Ovary (tissue), 10 donors: ENCODE measurements at places on chromosomes 6 and 20. TPM values are rescaled to one million over a fixed set of nuclear protein-coding genes. Genes with fewer than 3 reads are reported as not detected.

- H3K27me3 ChIP-seq, result no peaks in the 10 kb centered on the region
- DNase-seq, result no peak
- no peak overlapping the region for H3K27ac ChIP-seq
- no peak overlapping the region for H3K4me3 ChIP-seq
These were observed 54.4 kb downstream of the DTNBP1 start for GRCh38 chr6:15608396-15608795.

CAPN11 gene
- total RNA-seq, result 0.20 TPM

DNA sequence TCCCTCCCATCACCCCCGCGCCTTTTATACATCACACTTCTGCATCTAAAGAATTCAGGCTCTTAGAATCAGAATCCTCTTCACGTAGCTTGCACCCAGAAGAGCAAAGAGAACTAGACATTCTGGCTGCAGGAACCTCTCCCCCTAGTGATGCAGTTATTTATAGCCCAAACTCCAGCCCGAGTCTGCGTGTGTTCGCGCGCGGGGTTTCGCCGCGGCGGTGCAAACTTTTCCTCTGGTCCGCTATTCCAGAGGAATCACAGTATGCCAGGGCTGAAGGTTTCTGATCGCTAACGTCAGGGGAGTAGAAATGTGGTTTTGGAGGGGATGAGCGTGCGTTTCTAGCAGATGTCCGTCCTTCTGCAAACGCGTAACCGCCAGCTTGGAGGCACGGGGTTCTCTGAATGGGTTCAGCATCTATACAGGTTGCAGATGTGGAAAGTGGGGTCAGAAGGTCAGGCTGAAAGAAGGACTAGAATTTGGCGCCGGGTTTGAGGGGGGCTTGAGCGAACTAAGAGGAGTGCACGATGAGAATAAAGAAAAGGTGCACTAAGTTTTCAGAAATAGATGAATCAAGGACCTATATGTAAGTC is 1.8 kb downstream of the EPHA7 start:
- H3K36me3 ChIP-seq, result no peaks in the 10 kb centered on the region
- H3K27ac ChIP-seq, result no peak overlapping the region
- DNase-seq, result peak; percentile 32
- no peaks in the 10 kb centered on the region for H3K27me3 ChIP-seq
- H3K4me1 ChIP-seq, result peaks cover 3% of the 10 kb centered on the region
- H3K4me3 ChIP-seq, result peak overlapping the region; percentile 49

DNA sequence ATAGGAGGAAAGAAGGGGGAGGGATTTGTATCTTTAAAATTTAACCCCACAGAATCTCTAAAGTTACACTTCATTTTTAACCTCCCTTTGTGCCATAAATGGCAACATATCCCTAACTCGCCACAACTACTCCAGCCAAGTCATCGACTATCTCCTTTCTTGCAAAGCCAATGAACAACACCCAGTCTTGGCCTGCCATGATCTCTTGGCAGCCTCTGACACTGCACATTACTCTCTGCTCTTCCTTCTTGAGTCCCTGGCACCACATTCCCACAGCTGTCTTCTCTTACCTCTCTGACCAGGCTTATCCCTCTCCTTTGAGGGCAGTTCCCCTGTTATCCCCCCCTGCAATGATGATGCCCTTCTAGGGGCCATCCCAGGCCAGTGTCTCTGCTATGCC is 42.5 kb downstream of the MBOAT1 start:
- H3K4me3 ChIP-seq, result no peak overlapping the region
- peaks cover 3% of the 10 kb centered on the region for H3K4me1 ChIP-seq
- DNase-seq, result no peak
- H3K27me3 ChIP-seq, result no peaks in the 10 kb centered on the region
- no peaks in the 10 kb centered on the region for H3K36me3 ChIP-seq
- peak overlapping the region; percentile 36 for H3K27ac ChIP-seq

- no peak for DNase-seq
- H3K4me1 ChIP-seq, result no peaks in the 10 kb centered on the region
- no peak overlapping the region for H3K27ac ChIP-seq
- H3K4me3 ChIP-seq, result no peak overlapping the region
These were observed 197.7 kb downstream of the FAXC start for GRCh38 chr6:99151634-99152346.

DNA sequence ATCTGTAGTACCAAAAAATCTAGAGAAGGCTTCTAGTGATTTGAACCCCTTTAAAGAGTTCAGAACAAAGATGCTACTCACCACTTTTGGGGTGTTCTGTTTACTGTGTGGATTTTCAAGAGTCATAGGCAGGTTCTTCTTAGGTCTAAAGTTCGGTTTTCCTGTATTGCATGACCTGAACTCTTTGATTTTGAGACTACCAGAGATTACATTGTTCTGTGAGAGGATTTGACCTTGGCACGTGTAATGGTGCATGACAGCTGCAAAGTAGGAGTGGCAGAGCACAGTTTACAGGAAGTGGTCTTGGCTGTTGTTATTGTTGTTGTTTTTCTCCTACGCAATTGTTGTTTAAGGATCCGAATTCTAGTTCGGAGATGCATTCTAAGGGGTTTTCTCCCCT is 592.7 kb downstream of the EPHA7 start:
- H3K36me3 ChIP-seq, result no peaks in the 10 kb centered on the region
- H3K27me3 ChIP-seq, result no peaks in the 10 kb centered on the region
- no peaks in the 10 kb centered on the region for H3K4me1 ChIP-seq

- H3K36me3 ChIP-seq, result no peaks in the 10 kb centered on the region
- no peak overlapping the region for H3K4me3 ChIP-seq
- no peak for DNase-seq
- H3K27ac ChIP-seq, result no peak overlapping the region
- peaks cover 5% of the 10 kb centered on the region for H3K4me1 ChIP-seq
These were observed 13.4 kb downstream of the PHIP start for GRCh38 chr6:79064635-79065034.

SERPINB6 gene
- total RNA-seq, result 98.1 TPM
